ENCODE measurements at places on chromosomes 6 and 20. TPM values are rescaled to one million over a fixed set of nuclear protein-coding genes. Genes with fewer than 3 reads are reported as not detected.

MCHR2 gene
- total RNA-seq: 4.1 TPM

SLC22A23 gene
- 44.3 TPM for total RNA-seq

SDC4 gene
- total RNA-seq: 1.9 TPM

SRMS gene
- total RNA-seq: not detected

CCR6 gene
- total RNA-seq: not detected

C20orf141 gene
- total RNA-seq: not detected

PGC gene
- not detected for total RNA-seq

GHRH gene
- total RNA-seq: not detected

Data from occipital lobe (tissue), 3 donors.